ENCODE measurements at places on chromosomes 2 and 18.

GRCh38 chr2:111972955-111973565 is 74.7 kb downstream of the MERTK start:
- DNase-seq, result no peak

DNA sequence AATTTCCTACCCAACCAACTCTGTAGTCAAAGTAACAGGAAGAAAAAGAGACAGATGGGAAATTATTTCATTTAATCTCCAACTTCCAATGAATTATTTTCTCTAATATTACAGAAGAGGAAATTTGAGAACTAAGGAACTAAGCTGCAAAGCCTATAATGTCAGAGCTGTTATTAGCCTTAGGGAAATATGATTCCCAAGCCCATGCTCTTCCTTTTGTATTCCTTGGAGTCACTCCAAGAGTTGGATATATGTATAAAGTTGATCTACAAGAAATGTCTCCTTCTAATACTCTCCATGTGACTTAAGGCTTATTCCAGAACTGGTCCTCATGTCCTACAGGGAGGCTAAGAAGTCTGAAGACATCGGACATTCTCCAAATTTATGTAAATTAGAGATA is 31.6 kb upstream of the VWC2L start:
- DNase-seq, result no peak

DNA sequence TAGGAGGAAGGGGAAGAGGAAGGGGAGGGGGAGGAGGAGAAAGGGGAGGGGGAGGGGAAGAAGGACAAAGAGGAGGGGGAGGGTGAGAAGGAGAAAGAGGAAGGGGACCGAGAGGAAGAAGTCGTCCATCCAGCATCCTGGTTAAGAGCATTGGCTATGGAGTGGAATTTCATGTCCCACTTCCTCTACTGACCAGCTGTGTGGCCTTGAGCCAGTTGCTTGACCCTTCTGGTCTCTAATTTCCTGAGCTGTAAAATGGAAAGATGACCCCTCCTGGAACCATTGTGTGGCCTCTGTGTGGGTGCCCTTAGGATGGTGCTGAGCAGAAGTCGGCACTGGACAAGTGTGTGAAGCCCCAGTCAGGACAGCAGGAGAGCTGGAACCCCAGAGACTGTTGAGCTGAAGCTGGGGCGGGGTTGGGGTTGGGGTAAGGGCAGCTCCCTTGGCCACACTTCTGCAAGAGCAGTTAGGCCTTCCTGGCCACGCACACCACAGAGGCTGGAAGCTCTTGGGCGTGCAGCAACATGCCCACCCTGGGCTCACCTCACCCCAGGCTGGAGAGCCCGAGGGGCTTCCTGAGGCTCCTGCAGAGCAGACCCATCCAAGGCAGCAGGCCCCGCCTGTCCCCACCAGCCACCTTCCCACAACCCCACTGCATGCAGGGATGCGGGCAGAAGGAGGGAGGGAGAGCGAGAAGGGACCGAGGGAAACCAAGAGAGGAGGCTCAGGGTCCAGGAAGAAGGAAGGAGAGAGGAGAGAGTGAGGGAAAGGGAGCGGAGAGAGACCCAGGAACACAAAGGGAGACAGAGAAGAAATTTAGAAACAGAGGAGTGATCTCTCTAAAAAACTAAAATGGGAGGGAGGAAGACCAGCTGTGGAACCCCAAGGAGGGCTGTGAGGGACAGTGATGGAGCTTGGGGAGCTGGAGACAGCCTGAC is 16.2 kb downstream of the ADRA2B start:
- no peak for DNase-seq

GRCh38 chr2:98281607-98282006 is 64.6 kb upstream of the CNGA3 start:
- no peak for DNase-seq

GRCh38 chr2:192669505-192670091 is 474.9 kb upstream of the TMEFF2 start:
- no peak for DNase-seq

GRCh38 chr2:155839991-155840390 is 492.5 kb downstream of the NR4A2 start:
- no peak for DNase-seq

DNA sequence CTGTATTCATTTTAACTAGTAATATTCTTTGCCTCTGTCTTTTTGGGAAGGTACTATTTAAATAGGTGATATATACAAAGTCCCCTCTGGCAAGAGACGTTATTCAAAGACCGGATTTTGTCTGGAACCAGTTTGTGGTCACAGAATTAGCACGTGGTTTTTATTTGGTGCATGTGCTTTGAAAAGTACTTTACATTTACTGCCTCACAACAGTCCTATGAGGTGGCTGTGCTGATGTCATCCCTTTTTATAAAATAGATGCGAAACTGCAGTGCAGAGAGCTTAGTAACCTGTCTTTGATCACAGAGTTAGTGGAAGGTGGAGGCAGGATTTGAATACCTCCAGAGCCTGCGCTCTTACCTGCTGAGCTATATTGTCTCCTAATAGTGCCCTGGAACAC is 4.0 kb downstream of the LPIN1 start:
- peak; percentile 49 for DNase-seq

GRCh38 chr2:55231546-55232083 is 478 bp downstream of the CLHC1 start:
- no peak for DNase-seq

DNA sequence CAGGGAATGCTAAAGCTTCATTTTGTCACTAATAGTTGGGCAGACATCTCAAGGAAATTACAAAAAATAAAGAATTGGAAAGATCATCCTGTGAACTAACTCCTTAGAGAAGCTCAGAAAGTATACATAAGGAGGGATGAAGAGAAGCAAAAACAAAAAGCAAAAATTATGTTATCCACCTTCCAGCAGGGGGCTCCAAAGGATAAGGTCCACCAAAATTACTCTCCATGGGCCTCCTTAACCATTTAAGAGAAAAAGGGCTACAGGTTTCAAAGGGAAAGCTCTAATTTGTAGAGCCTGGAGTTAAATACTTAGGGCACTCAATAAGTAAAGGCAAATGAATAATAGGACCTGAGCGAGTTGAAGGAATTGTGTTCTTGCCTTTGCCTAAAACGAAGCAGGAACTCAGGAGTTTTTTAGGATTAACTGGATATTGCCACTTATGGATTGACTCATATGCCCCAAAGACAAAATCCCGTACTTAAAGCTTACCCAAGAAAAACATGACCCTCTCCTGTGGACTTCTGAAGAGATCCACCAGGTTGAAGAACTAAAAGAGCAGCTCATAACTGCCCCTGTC is 1167.9 kb downstream of the DSC3 start:
- DNase-seq, result no peak

GRCh38 chr2:206001912-206002311 is 84.1 kb downstream of the INO80D start:
- DNase-seq, result no peak

DNA sequence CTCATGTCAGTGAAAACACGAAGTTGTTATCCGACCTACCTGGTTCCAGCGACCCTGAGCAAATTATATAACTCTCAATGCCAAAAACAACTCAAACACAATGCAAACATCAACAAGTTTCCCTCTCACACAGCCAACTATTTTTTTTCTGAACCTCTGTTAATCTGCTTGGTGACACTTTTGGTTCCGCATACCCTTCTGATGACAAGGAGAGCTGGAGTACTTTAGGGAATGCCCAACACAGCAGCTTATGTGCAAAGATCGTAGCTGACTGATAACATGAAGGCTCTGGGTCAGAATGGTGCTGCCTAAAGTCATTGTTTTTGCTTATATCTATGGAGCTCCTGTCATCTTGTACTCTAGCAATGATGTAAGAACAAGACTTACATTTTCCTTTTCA is 72.7 kb upstream of the CCDC68 start:
- DNase-seq, result no peak

DNA sequence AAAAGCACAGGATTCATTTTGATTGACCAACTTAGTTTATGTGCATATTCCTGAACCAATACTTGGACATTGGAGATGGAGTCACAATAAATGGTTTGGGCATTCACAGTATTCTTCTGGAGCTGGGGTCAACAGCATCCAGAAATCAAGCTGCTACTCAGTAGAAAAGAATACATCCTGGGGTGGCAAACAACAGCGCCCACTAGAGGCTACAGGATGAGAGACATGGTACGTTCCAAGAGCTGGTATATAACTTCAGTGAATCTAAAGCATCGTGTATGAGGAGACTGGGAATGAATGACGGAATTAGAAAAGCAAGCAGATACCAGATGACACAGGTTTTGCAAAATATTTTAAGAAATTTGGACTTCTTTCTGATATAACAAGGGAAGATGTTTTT is 142.9 kb upstream of the FIGN start:
- no peak for DNase-seq

DNA sequence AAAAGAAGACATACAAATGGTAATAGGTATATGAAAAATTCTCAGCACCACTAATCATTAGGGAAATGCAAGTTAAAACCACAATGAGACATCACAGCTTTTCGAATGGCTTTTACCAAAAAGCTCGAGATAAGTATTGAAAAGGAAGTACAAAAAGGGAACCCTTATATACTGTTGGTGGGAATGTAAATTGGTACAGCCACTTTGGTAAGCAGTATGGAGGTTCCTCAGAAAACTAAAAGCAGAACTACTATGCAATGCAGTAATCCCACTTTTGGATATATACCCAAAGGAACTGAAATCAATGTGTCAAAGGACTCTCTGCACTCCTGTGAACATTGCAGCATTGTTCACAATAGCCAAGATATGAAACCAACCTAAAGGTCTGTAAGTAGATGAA is 107.5 kb upstream of the SPATS2L start:
- no peak for DNase-seq

- no peak for DNase-seq
Measured at GRCh38 chr2:120470041-120470965, 124.4 kb downstream of the INHBB start.

DNA sequence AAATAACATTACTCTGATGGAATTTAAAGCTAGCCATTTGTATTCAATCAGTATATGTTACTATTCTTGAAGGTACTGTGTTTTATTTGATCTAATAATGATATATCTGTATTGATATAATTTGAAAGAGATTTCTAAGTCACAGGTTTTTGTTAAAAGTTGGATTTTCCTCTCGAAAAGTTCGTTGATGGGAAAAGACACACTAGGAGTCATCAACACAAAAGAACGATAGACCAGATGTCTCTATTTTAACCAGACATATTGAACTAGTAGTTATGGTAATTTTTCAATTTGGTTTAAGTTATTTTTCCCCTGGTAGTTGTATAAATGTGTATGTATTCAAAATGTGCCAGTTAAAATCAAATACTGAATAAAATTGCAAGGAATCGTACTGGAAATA is 2.5 kb downstream of the ASXL3 start:
- DNase-seq, result no peak

- DNase-seq, result no peak
Measured at GRCh38 chr2:216657086-216657855, 24.1 kb downstream of the IGFBP2 start.

GRCh38 chr2:51781691-51782090 is 749.8 kb upstream of the NRXN1 start:
- no peak for DNase-seq

DNA sequence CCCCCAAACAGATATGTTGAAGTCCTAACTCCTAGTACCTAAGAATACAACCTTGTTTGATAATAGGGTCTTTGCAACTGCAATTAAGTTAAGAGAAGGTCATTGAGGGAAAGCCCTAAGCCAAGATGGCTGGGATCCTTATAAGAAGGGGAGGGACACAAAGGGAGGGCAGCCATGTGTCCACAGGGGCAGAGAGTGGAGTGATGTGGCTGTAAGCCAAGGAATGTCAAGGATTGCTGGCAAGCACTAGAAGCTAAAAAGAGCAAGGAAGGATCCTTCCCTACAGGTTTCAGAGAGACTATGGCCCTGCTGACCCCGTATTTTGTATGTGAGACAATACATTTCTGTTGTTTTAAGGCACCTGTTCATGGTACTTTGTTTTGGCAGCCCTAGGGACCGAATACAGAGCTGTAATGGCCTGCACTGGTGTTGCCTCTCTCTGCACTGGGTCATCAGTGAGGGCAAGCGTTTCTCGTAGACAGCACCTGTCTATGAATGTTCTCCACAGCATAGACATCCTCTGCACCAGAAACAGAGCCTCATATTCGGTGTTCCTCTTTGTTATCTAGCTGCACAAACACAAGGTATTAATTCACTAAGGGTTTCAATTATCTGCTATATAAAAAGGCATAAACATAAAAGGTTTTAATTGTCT is 75.4 kb upstream of the AQP4 start:
- no peak for DNase-seq

DNA sequence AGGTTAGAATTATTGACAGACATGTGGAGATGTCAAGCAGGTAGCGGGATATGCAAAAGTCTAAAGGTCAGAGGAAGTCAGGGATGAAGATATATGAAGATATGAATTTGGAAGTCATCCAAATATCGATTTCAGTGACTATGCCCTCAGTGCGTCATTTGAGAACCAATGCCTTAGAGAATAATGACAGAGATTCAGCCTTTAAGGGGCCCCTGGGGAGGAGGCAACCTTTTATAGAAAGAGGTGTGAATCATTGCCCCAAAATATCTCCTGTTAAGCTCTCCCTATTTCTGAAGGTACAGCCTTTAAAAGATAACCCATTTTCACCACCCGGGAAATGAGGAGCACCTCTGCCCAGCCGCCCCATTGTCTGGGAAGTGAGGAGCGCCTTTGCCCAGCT is 223.4 kb downstream of the NCKAP5 start:
- DNase-seq, result no peak

All from CD4-positive, alpha-beta T cell treated with Interferon gamma for 1 hour (primary cell).